Common myeloid progenitor, CD34-positive (primary cell): ENCODE measurements at places on chromosomes 1 and 21.

- no peak for DNase-seq
Observed at GRCh38 chr1:107100331-107100984, 40.4 kb upstream of the NTNG1 start.

- no peak for DNase-seq
Observed at GRCh38 chr1:233549917-233550316, 64.0 kb upstream of the KCNK1 start.

DNA sequence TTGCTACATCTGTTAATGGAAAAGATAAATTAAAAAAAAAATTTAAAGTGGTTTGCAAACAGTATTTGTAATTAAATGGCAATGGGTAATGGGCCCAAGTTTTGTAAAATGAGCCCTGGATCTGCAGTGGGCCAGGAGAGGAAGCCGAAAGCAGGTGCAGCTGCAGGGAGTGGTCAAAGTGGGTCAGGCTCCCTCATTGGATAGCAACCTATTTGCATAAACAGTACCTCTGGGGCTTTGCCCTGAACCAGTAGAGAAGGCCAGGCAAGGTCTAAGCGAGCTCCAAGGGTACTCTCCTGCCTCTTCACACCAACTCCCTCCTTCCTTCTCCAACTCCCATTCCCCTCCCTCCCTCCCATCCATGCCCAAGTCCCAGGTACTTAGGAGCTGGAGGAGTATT is 138.9 kb downstream of the HMGB4 start:
- no peak for DNase-seq

- peak; percentile 64 for DNase-seq
Observed at GRCh38 chr21:21101911-21102310, 103.7 kb downstream of the NCAM2 start.

GRCh38 chr1:237416924-237417655 is 375.1 kb downstream of the RYR2 start:
- no peak for DNase-seq

GRCh38 chr1:157170677-157171515 is 32.7 kb upstream of the ETV3 start:
- peak; percentile 25 for DNase-seq

DNA sequence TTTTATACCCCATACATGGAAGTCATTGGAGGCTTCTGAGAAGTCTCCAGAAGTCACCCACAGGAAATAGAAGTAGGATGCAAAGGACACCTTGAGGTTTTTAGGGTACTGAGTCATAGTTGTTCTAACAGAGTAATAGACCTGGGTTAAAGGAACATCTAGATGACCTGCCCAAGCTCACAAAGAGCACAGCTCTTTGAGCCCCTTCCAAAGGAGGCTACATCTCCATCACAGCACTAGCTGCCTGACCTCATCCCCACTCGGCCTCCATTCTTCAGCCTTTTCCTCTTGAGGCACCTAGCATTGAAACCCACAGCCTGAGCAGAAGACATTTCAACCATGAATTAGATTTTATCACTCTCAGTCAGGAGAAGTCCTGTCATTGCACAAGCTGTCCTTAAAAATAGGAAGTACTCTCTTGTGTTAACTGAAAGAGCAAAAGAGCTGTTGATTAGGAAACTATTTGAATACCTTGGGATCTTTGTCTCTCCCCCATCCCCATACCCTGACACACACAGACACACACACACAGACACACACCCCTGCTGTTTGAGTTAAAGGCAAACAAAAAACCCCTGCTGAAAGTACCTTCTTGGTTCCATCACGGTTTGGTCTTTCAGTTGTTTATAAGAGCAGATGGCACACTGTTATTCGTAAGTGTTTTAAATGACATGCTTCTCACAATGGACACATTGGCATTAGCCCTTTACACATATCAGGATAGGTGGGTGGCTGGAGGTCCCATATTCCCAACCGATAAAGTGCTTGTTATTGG is 22.2 kb downstream of the MKNK1 start:
- DNase-seq = peak; percentile 78

GRCh38 chr1:156749419-156750118 is 1.9 kb downstream of the HDGF start:
- DNase-seq = no peak

DNA sequence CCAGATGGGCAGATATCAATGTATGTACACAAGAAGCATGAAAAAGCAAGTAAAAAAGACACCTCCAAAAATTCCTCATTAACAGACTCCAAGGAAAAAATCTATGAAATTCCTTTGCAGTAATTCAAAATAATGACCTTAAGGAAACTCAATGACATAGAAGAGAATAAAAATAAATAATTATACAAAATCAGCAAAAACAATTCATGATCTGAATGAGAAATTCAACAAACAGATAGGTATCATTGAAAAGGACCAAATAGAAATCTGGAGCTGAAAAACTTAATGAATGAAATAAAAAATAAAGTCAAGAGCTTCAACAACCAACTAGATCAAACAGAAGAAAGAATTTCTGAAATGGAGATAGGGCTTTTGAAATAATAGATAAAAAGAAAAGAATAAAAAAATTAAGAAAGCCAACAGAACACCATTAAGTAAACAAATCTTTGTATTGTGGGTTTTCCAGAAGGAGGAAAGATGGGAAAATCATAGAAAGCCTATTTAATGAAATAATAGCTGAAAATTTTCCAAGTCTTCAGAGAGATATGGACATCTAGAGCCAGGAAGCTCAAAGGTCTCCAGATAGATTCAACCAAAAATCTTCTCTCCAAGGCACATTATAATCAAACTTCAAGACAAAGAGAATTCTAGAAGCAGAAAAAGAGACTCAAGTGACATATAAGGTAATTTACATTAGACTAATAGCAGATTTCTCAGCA is 52.0 kb upstream of the KCNK1 start:
- no peak for DNase-seq

DNA sequence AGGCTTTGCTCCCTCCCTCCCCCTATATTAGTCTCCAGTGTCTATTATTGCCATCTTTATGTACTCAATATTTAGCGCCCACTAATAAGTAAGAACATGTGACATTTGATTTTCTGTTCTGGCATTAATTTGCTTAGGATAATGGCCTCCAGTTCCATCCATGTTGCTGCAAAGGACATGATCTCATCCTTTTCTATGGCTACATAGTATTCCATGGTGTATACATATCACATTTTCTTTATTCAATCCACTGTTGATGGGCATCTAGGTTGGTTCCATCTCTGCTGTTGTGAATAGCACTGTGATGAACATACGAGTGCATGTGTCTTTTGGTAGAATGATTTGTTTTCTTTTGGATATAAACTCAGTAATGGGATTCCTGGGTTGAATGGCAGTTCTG is 61.3 kb downstream of the SH3GLB1 start:
- no peak for DNase-seq

GRCh38 chr1:210250998-210251679 is 18.5 kb downstream of the SERTAD4 start:
- DNase-seq = peak; percentile 66

- no peak for DNase-seq
Observed at GRCh38 chr1:93715529-93716126, 34.0 kb upstream of the BCAR3 start.

- DNase-seq = no peak
Observed at GRCh38 chr21:37842163-37842919, 73.9 kb downstream of the KCNJ6 start.

- DNase-seq = no peak
Observed at GRCh38 chr1:71647513-71648300, 566.9 kb upstream of the ZRANB2 start.

GRCh38 chr1:245306628-245307410 is 152.0 kb downstream of the KIF26B start:
- no peak for DNase-seq
